A673 (cell line): ENCODE measurements at places on chromosomes 6 and 20. TPM values are rescaled to one million over a fixed set of nuclear protein-coding genes. Genes with fewer than 3 reads are reported as not detected.

DNA sequence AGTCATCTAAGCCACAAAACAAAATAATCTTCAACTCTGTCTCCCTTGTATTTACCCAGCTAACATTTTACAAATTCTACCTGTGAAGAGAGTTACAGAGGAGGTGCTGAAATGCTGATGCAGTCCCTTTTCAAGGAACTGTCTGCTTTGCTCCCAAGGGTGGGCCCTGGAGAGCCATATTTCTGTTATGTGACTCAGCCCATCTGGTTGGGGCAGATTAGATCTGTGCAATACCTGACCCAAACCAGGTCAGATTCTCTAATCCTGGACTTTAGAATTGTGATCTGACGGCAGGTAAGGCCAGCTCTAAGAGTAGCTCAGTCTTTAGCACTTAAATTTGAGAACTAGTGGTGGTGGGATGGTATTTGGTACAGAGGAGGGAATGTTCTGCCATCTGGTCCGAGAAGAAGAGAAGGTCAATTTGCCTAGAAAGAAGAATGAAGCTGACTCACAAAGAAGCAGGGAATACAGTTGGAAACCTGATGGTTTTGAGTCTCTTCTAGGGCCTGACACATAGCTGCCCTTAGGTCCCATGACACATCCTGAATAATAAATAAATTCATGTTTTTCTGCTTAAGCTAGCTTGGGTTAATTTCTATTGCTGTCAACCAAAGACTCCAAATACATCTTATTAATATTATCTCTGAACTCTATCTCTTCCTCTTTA lies 8.1 kb downstream of the ZNF311 start:
- H3K4me1 ChIP-seq = no peaks in the 10 kb centered on the region
- no peak for DNase-seq
- H3K36me3 ChIP-seq = no peaks in the 10 kb centered on the region
- H3K27ac ChIP-seq = no peak overlapping the region

The HFE gene
- 7.8 and 11.5 TPM in 2 replicates for total RNA-seq

- DNase-seq = no peak
- no peaks in the 10 kb centered on the region for H3K27me3 ChIP-seq
- no peak overlapping the region for H3K27ac ChIP-seq
- H3K4me1 ChIP-seq = peaks cover 8% of the 10 kb centered on the region
- H3K36me3 ChIP-seq = peaks cover 16% of the 10 kb centered on the region
Observed at GRCh38 chr20:34951252-34951651, 4.4 kb downstream of the GSS start.

The HEY2 gene
- 0.15 and 0.32 TPM in 2 replicates for total RNA-seq

- peaks cover 34% of the 10 kb centered on the region for H3K27me3 ChIP-seq
- no peak for DNase-seq
- no peaks in the 10 kb centered on the region for H3K4me1 ChIP-seq
- no peak overlapping the region for H3K4me3 ChIP-seq
- H3K36me3 ChIP-seq = no peaks in the 10 kb centered on the region
- no peak overlapping the region for H3K27ac ChIP-seq
Observed at GRCh38 chr20:20358801-20359200, 9.1 kb upstream of the INSM1 start.
